ENCODE measurements at places on chromosomes 3 and 15.

DNA sequence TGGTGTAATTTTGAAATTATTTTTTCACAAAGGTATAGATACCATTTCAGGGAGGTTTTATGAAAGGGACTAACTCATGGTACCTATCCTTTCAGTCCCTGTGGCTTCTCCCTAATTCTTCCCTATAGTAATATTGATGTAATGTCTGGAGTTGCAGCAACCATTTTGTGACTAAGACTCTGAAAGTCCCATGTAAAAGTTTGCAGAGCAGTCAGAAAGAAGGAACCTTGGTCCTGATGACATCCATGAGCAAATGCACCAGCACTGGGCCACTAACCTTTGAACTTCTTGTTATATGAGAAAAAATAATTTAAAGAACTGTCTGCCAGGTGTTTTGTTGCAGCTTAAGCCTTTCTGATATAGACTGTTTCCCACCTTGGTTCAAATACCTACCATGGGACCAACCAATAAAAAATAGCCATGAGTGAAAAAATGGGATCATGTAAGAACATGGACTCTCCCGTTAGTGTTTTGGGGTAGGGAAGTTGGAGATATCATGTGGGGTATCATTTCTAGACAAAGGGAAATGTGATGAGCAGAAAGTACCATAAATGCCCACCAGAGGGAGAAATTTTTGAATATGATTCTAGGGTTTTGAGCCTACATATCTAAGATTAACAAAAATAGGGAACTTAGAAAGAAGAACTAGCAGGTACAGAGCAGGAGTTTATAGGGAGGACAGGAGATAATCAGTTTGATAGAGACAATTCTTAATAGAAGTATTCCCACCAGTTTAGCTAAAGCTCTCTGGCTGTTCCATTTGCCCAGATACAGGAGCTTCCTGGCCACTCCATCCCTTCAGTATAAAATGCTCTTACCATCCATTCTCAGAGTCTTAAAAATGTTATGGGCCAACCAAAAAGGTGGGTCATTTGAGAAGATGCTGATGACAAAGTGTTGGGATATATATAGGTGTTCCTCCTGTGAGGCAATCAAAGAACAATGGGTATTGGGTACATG lies 3.4 kb upstream of the CPOX start:
- no peak for DNase-seq

DNA sequence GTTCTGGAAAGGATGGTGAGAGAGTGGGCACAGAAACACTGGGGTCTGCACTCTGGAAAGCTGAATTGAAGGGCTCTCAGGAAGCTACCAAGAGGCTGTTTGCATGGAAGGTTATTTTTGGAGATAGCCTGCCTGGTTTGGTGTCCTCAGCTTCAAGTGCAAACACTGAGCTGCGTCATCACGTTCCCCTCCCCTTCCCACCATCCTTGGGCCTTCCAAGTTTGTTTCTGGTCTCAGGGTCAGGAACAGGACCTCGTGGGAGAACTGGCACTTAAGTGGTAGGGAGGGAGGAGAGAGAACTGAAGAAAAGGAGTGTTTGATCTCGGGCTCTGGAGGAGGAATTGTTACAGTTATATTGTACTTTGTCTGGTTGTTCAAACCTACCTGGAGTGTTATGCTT lies 10.6 kb downstream of the ST6GAL1 start:
- no peak for DNase-seq

DNA sequence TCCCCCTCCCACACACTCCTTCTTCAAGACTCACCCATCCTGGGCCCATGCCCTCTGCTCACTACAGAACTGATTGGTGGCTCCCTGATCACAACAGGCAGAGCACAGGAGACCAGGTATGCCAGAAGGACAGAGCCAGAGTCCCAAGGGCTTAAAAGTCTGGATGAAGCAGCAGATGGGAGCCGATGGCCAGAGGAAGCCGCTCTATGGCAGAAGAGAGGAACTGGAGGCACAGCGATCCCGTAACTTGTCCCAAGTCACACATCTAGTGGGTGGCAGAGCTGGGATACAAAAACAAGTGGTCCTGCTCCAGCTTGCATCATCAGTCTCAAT lies 20.7 kb downstream of the ITGA11 start:
- no peak for DNase-seq

DNA sequence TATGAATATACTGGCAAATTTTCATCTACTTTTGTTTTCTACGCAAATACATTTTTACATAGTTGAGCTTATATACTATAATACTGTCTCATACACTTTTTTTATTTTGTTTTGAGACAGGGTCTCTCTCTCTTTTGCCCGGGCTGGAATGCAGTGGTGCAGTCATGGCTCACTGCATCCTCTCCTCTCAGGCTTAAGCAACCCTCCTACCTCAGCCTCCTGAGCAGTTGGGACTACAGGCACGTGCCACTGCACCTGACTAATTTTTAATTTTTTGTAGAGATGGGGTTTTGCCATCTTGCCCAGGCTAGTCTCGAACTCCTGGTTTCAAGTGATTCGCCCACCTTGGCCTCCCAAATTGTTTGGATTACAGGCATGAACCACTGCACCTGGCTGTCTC lies 25.9 kb downstream of the HACL1 start:
- no peak for DNase-seq

DNA sequence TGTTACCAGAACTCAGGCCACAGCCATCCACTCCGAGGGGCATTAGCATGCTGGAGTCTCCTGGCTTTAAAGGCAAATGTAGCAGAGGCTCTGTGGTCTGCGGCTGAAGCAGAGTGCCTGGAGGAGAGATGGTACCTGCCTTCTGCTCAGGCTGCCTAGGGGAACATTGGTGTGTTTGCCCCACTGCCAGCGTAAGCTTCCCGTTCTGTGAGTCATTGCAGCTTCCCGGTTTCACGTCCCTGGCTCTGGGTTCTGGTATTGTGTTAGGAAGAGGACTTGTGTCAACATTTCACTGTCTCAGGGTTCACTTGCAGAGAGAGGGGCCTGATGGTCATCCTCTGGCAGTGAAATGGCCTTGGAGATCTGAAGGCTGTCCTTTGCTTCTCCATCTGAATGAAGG lies 1.8 kb downstream of the GASK1A start:
- DNase-seq, result no peak

GRCh38 chr3:144843099-144843498 lies 871.5 kb downstream of the DIPK2A start:
- DNase-seq, result peak; percentile 16

DNA sequence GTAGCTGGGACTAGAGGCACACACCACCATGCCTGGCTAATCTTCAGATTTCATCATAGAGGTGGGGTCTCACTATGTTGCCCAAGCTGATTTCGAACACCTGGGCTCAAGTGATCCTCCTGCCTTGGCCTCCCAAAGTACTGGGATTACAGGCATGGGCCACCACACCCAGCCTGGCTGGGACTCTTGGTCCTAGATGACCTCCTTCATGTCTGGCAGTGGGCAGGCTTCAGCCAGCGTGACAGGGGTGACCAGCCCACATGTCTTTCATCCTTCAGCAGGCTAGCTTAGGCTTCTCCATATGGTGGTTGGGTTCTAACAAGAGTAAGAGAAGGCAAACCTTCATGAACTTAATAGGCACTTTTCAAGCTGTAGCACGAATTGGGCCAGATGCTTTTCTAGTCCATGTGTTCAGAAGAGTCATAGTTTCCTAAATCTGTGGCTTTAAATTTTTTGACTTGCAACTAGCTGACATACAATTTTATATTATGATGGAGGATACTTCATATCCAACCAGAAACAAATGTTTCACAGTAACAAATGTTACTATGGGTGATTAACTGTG lies 7.6 kb downstream of the GPD1L start:
- no peak for DNase-seq

- no peak for DNase-seq
Observed at GRCh38 chr3:113514265-113514769, 639 bp downstream of the SPICE1 start.

DNA sequence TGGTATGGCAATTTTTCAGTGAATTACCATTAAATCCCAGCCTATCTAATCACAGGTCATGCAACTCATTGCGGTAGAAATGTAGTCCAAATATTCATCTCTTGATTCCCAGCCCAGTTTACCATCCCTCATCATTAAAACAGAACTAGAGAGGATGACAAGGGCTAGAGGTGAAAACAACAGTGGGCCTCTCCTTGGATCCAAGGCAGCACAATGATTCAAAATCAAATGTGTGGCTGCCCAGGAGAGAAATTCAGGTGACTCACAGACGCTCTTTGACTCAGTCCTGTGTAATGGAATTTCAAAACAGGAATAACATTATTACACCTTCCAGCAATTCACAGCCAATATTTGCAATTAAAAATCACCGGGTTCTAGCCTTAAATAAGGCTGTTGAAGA lies 246.5 kb downstream of the TBL1XR1 start:
- no peak for DNase-seq

GRCh38 chr3:197278933-197279332 lies 19.5 kb downstream of the DLG1 start:
- no peak for DNase-seq

- DNase-seq, result no peak
Observed at GRCh38 chr3:119774444-119774843, 7.5 kb upstream of the NR1I2 start.

- no peak for DNase-seq
Observed at GRCh38 chr3:116264546-116265319, 180.6 kb downstream of the LSAMP start.

- no peak for DNase-seq
Observed at GRCh38 chr3:67745296-67745695, 90.9 kb upstream of the SUCLG2 start.

- peak; percentile 78 for DNase-seq
Observed at GRCh38 chr3:194573680-194574437, 59.4 kb downstream of the TMEM44 start.

DNA sequence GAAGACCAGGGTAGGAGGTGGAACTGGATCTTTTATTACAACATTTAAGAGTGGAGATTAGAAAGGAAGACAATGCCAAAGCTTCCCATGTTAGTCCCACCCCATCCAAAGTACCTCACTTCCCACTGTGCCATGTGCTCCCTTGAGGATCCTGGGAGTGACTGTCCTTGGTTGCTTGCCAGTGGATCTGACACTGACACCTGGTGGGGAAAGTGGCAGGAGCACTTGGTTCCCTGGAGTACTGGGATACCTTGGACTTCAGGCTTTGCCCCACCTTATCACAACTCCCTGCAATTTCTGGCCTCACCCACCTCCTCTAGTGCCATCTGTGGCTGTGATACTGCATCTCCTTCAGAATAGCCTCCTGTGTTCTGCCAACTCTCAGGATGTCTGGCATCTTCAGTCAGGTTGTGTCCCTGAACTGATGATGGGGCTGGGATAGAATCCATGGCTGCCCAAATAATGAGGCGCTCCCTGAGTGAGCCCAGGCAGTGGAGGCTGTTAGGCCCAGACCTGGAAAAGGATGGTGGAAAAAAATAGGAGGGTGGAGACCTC lies 1.3 kb downstream of the ELL3 start:
- DNase-seq, result peak; percentile 76

DNA sequence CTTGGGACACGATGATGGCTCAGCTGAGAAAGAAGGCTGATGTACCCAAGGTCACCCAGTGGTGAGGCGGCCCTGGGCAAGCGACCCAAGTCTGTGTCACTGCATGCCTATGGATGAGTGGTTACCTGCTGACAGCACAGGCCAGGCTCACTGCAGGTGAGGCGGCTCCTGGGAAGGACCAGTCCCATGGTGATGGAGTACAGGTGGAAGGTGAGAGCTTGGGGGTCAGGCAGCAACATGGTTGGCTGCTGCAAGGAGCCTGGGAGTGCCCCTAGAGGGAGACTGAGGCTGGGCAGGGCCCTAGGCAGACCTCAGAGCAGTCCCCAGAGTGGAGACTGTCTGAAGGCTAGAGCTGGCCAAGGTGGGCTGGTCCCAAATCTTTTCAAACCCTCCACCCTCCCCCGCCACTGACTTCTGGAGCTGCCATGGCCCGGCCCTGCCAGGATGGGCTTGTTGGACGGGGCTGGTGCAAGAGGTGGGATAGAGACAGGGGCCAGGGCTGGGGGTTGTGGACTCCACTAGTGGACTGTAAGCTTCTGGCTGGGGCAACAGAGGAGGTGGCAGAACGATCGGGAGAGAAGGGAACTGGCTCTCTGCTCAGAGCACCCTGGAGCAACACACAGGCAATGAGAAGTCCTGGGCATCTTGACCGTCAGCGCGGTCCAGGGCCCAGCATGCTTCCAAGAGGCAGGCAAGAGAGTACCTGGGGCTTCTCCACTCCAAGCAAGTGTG lies 72.5 kb upstream of the SLC6A11 start:
- no peak for DNase-seq

DNA sequence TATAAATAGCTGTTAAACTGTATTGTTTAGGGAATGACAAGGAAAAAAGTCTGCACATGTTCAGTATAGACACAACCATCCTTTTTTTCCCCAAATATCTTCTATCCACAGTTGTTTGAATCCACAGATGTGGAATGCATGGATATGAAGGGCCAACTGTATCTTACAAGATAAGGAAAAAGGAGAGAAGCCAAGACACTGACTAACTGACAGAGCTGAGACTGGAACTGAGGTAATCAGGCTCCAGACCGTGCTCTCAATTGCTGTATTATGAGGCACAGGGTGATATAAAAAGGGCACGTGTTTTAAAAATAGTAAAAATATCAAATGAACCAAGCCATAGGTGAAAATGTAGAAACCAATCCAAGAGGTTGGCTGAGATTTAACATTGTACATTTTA lies 49.0 kb downstream of the DHX36 start:
- DNase-seq, result no peak

- DNase-seq, result no peak
Observed at GRCh38 chr3:191499307-191500080, 38.5 kb downstream of the PYDC2 start.

DNA sequence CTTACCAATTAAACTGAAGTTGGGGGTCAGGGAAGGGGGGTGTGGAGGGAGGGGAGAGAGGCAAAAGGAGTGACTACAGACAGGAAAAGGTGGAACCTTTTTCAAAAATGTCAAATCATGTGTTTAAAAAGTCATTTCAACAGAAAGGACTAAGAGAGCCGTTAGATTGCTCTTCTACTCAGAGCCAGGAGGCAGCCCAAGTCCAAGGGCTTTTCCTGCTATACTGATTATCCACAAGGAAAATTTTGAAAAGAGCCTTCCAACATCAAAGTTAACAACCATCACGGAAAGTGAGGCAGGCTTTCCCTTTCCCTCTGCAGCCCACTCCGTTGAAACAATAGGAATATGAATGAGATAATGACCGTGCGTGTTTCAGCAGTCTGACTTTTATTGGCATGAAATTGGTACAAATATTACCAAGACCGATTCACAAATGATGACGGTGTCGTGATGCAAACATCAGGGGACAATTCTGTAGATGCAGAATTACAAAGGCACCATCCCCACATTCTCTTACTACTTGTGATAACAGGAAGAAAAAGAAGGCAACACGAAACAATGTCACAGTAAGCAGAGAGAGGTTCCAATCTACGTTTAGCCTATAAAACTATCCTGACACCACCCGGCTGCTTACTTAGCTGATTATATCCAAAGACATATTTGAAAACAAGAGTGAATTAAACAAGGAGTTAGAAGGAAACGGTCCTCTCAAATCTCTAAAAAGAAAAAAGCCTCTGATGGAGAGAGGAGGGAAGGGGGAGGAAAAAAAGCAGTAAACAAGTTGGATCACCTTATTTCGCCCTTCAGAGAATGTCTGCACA lies 453.7 kb downstream of the FOXP1 start:
- no peak for DNase-seq

GRCh38 chr3:112376992-112377391 lies 44.0 kb downstream of the CD200 start:
- DNase-seq, result no peak

Measured in NCI-H524 treated with DMSO at 0.1 percent for 48 hours (cell line).